ENCODE measurements at places on chromosomes 3 and 15.

GRCh38 chr3:197019021-197019420, 10.6 kb downstream of the MELTF start:
- DNase-seq, result no peak

DNA sequence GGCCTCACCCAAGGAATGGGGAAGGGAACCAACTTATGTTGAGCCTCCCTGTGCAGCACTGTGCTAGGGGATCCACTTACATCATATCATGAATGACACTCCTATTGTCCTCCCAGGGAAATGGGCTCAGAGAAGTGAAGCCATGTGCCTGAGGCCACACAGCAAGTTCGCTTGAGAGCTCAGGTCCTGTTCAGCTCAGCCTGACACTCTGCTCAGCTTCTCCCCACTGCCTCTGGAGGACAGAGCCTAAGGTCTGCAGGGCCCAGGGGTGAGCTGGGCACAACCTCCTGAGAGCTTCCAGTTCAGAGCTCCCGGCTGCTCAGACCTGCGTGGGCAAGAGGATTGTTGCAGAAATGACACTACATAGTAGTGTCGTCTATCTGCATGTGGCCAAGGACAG, 76.0 kb upstream of the SEC13 start:
- DNase-seq, result no peak

- no peak for DNase-seq
Observed at GRCh38 chr3:44041726-44042125, 200.0 kb upstream of the TOPAZ1 start.

- DNase-seq, result no peak
Observed at GRCh38 chr3:66816090-66816761, 181.9 kb upstream of the KBTBD8 start.

DNA sequence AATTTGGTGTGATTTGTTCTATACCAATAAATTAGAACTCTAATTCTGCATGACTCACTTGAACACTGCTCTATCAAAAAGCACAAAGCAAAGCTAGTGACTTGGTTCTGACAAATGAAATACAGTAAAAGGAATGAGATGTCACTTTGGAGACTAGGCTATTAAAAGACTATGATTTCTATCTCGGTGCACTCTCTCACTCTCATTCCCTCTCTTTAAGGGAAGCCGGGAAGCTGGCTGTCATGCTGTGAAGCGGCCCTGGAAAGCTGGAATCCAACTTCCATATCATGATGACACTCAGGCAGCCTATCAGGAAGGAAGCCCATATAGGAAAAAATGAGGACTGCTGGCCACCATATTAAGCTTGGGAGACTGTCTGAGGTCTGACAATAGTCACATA, 590.1 kb upstream of the CBLB start:
- DNase-seq, result no peak

DNA sequence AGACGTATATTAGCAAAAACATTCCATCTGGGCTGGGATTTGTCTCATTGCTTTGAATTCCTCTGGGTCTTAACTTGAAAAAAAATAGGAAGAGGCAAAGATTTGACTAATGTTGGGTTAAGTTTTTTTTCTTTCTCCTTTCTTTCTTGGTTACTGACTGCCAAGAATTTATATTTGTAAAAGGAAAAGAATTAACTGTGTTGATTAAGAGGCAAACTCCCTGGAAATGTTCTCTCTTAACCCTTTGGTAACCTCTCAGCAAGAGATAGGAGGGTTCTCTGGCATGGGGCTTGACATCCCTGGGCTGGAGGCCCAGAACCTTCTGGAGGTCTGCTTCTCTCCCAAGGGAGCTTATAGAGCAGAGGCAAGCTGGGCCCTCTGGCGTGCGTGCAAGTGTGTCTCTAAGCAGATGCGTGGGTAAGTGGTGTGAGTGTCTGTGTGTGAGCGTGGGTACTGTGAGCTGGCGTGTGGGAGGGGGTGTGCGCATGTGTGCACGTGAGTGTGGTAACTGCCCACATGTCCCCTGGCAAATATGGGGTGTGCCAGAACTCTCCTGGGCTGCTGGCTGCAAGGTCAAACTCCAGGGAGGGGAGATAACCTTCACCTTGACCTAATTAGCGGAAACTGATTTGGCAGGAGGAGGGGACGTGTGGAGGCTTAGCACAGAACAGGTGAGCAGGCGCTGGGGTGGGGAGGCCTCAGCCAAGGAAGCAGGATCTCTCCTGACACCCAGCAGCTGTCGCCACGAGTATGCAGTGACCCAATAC, 49.4 kb upstream of the MAGEF1 start:
- DNase-seq, result no peak

GRCh38 chr3:89576417-89576816, 469.0 kb downstream of the EPHA3 start:
- no peak for DNase-seq

DNA sequence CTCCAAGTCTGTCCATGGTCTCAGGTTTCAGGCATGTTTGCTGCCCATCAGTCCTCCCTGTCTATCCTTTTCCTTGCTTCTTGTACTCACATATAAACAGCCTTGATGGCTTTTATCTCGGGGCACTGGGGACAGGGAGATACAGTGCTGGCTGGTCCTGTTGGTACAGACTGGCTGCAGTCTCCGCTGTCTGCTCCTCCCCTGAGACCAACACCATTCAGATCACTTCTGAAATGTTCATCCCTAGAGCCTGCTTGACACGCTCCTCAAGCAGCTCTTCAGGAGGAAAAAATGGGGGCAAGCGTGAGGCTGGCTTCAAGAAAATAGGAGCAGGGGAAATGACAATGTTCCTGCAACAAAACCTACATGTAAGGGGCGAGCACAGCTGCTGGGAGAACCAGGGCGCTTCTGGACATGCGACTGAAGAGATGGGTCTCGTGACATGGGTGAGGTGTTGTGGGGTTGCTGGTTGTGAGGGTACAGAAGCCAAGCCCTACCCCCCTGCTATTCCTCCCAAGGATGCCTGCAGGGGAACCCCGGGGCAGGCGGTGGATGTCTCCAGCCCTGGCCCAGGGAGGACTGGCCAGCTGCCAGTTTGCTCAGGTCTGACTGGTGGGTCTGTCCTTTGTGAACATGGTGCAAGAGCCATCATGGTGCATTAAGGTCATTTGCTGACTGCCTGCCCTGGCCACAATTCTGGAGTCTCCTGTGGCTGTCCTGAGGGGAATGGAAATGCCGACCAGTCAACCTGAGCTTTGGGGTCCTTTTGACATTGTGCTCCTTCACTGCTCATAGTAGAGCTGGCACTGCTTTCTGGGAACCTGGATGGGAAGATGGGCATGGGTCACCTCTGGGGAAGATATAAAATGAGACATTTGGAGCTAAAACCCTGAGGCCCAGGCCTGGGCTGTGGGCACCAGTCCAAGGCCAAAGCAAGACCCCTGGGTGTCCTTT, 40.1 kb downstream of the KY start:
- DNase-seq, result no peak

DNA sequence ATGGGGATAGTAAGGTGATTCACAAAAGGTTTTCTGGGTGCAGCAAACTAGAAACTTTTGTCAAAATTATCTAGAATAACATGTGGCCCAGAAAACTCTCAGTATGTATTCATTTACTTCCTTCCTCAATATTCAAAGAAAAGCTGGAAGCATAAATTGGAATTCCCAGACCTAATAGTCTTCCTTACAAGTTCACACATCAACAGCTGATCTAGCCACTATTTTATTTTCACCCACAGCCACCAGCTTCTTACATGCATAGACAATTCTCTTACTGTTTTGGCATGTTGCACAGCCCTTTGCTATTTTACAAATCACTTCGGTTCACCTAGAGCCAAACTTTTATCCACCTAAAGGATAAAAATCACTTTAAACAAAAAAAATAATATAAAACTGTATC, 647.8 kb upstream of the CCDC54 start:
- no peak for DNase-seq

DNA sequence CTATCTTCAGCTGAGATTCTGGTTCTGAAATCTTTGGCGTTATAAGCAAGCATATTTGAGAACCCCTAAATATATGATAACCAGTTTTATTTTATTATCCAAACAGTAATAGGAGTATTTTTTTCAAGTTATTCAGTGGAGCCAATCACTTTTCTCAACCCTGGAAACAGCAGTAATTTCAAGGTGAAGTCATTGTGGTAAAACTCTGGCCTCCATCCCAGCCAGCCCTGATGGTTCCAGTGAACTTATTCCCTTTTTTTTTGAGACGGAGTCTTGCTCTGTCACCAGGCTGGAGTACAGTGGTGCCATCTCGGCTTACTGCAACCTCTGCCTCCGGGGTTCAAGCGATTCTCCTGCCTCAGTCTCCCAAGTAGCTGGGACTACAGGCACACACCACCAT, 545.4 kb upstream of the IL12A start:
- no peak for DNase-seq

DNA sequence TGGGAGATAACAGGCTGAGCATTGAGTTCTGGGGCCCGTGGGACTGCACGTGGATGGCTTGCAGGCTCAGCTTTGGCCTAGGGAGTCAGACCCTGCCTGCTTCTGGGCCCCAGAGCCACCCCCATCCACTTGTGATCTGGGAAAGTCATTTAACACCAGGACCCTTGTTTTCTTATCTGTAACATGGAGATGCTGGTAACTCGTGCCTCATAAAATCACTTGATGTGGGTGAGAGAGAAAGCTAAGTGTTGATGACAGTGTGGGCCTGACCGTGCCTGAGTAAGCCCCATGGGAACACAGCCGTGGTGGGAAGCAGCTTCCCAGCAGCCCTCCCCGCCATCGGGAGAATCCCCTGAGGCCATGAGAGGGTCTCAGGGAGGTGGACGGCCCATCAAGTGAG, 378.1 kb downstream of the GABRB3 start:
- DNase-seq, result no peak

DNA sequence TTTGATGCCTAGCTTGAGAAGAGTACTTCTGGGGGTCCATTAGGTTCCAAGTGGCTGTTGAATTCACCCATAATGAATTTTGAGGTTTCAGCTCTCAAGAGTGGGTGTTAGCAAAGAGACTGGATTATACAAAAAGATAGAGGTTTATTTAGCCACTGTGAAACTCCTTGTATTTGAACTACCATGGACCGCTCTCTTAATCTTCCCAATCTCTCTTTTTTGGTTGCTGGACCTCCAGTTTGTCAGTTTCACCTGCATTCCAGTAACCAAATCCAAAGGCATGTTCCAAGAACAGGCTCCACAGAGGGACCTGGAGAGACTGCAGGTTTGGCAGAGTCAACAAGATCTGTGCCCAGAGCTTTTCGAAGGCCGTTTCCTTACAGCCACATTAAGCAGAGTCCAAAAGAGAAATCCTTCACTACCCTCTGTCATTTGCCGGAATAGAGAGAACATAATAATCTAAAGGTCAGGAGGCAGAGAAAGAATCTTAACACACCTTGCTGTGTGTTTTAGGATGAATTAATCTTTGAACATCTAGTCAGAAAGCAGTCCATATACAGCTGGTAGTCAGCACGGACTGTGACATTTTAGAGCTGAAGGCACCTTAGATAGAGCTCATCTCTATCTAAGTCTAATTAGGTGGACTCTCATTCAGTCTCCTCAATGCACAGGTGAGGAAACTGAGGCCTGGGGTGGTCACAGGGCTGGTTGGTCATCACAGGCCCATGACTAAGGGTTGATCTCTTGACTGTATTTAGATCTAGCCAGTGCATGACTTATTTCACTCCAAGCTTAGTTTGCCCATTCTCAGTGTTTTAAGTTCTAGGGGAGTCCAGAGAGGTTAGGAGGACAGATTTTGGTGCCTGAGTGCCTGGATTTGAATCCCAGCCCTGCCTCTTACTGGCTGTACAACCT, 1.3 kb downstream of the ABHD2 start:
- DNase-seq, result no peak

DNA sequence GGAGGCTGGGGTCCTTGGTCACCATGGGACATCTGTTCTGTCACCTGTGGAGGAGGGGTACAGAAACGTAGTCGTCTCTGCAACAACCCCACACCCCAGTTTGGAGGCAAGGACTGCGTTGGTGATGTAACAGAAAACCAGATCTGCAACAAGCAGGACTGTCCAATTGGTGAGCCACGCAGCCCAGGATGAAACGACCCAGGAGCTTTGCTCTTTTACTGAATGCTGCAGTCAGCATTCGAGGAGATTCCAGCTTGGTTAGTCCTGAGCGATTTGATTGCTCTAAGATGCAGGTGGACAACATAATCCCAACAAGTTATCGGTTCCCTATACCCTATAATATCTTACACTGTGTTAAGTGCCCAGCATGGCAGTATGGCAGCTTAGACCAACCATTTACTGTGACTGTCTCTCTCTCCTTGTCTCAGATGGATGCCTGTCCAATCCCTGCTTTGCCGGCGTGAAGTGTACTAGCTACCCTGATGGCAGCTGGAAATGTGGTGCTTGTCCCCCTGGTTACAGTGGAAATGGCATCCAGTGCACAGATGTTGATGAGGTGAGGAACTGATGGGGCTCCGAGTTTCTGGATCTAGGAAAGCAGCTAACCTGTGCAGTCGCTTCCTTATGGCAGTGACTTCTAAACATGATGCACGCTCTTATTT, 7.8 kb downstream of the THBS1 start:
- no peak for DNase-seq

DNA sequence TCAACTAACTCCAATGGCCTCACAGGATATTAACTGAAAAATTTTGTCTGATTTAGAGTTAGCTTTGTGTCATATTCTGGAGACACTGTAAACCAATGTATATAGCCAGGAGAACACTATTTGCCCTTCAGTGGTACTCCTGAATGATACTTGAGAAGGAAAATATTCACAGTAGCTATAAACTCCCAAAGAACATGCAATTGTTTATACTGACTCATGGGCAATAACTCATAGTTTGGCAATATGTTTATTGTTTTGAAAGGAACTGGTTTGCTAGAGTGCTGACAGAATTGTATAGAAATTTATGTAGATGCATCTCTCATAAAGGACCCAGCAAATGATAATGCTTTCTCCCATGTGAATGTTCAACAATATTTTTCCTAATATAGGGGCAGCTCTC, 537.6 kb downstream of the PLOD2 start:
- no peak for DNase-seq

DNA sequence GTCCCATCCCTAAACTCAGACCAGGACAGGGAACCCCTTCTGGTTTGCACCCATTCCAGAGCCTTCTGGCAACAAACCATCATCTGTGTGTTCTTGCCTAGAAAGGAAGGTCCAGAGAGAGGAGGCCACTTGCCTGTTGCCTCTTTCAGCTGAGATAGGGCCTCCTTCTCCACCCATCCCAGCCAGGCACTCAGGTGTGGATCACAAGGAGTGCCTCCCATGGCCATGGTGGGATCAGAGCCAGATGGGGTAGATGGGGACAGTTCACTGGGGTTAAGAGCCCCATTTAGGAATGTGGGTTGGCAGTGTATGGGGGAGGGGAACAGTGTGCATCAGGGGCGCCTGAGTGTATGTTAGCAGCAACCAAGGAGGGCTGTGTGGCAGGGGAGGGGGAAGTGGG, 8.9 kb upstream of the CTDSPL start:
- no peak for DNase-seq

DNA sequence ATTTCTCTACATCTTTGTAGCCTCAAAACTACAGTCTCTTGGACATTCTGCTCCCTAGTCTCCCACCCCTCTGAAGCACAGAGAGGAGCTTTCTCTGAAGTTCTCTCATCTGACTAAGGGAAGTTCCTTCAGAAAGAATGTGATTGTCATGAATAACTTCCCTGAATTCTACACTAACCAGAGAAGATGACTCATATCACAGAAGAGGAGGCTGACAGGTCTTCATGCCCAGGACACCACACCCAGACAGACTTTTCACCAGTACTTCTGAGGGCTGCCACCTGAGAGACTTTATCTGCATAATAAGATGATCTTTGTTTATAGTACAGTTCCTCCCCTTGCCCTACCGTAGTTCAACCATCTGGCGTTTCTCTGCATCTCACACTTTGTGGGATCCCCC, 52.8 kb downstream of the CDIN1 start:
- no peak for DNase-seq
